ENCODE measurements at places on chromosomes 4 and X.

DNA sequence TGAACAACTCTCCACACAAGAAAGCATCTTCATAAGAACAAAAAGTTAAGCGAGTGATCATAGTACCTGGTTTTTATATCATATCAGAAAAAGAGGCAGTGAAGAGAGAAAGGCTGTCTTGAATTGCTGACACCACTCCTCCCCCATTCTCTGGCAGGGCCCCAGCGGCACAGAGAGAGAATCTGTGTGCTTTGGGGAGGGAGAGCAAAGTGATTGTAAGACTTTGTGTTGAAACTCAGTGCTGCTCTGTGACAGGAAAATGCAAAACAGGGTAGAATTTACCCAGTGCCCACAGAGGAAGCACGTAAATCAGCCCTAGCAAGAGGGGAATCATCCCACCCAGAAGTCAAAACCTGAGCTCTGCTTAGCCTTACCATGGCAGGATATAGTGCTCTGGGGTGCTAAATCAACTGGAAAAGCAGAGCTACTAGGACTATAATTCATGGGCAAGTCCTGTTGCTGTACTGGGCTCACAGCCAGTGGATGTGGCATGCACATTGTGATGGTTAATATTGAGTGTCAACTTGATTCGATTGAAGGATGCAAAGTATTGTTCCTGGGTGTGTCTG, 174.6 kb downstream of the PRR32 start:
- no peak for DNase-seq

DNA sequence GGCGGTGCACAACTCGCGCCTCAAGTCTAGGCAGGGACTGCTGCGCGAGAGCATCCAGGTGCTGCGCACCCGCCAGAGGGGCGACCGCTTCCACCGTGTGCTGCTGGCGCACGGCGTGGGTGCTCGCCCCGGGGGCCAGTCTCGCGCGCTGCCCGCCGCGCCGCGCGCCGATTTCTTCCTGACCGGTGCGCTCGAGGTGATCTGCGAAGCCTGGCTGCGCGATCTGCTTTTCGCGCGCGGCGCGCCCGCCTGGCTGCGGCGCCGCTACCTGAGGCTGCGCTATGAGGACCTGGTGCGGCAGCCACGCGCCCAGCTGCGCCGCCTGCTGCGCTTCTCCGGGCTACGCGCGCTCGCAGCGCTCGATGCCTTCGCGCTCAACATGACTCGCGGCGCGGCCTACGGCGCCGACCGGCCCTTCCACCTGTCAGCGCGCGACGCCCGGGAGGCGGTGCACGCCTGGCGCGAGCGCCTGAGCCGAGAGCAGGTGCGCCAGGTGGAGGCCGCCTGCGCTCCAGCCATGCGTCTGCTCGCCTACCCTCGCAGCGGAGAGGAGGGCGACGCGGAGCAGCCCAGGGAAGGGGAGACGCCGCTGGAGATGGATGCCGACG, 1.3 kb downstream of the CHST7 start:
- no peak for DNase-seq

GRCh38 chrX:22526339-22526738, 253.6 kb downstream of the CBLL2 start:
- no peak for DNase-seq

DNA sequence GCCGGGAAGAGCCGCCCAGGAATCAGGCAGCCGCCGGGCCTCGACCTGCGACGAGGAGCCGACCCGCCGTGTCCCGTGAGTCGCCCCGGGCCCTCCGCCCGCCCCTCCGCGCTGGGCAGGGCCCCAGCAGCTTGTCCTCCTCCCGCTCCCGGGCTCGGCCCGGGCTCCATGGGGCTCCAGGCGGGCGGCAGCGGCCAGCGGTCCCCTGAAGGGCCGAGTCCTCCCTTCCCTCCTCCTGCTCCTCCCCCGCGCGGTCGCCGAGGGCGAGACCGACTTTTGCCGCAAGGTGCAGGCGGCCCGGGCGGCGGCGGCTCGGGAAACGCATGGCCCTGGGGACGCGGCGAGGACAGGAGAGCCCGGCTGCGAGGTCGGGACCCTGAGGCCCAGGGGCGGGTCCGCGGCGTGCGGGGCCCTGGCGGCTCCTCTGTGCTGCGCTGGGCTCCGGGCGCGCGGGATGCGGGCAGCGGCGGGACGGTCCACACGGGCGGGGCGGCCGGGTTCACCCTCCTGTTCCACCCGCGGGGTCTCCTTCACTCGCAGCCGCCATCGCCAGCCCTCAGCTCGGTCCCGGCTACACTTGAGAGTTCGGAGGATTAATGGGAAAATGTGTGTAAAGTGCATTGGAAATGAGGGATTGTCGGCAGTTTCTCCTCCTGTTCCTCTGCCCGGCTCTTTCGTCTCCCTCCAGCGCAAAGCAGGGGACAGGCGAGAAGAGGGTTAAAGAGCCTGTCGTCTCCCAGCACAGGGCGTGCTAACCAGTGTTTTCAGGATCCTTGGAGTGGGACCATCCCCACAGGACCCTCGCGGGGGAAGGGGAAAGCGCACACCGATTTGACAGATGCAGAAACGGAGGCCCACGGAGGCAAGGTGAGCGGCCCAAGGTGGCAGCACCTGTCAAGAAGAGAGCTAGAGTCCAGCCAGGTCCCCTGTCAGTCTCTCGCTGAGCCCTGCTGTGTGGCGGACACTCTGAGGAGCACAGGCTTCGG, 16.6 kb upstream of the ZNF718 start:
- peak; percentile 15 for DNase-seq

- DNase-seq: no peak
Observed at GRCh38 chr4:106017975-106018374, 122.7 kb downstream of the NPNT start.
